ENCODE measurements at places on chromosomes 16 and 17.

- no peak for DNase-seq
These were observed 42.2 kb downstream of the TENT4B start for GRCh38 chr16:50195276-50195675.

DNA sequence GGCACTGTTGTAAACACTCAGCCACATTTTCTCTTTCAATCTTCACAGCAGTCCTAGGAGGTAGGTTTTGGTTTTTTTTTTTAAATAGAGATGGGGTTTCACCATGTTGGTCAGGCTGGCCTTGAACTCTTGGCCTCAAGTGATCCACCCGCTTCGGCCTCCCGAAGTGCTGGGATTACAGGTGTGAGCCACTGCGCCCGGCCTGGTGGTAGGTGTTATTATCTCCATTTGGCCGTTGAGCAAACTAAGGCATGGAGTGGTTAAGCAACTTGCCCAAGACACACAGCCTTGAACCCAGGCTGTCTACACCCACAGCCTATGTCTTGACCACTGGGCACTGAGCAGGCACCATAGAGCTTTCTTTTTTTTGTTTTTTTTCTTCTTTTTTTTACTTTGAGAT, 8.6 kb downstream of the SGCA start:
- no peak for DNase-seq

DNA sequence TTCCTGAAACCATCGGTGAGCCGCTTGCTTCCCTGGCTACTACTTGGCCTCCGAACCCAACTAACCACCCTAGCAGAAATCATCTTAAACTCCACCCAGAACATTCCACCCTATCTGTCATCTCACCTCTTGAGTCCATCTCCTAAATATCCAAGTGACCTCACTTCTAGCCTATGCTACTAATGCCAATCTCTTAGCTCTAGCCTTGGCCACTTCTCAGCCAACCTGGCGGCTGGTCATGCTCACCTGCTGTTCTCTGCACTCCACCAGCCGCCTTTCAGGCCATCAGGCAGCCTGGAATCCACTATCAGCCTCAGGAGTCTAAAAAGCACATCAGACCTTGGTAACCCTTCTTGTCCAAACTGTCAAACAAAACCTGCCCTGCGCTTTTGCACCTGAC, 11.9 kb upstream of the CYTH1 start:
- DNase-seq, result no peak

GRCh38 chr17:40417258-40417608, 463 bp downstream of the TOP2A start:
- DNase-seq, result peak; percentile 29

DNA sequence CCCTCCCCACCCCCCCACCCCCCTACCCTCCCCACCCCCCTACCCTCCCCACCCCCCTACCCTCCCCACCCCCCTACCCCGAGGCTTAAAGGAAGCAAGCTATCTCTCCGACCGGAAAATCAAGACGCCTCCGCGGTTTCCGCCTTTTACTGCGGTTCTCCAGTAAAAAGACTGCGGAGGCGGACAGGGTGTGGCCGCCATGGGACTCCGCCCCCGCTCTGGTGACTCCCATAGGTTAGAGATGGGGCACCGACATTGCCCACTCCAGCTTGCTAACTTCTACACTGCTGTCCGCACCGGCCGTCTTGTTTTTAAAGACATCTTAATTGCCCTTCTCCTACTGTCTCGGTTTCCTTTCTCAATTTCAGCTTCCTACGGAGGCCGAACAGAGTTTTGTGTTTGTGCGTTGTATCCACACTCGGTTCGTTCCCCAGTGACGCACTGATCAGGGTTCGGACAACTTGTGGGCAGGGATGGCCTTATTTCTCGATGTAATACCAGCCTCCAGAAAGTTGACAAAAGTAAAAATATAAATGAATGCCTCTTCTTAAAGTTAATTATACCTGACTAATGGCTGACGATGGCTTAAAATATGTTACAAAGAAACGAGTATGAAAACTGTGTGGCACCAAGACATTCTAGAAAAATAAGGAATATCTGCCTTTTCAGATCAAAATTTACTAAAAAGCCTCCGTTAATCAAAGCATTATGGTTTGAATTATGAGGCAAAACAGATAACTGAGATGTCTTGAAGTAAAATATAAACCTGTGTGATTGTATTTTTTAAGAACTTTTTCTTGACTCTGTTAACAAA, 1.1 kb upstream of the ZNF200 start:
- no peak for DNase-seq

DNA sequence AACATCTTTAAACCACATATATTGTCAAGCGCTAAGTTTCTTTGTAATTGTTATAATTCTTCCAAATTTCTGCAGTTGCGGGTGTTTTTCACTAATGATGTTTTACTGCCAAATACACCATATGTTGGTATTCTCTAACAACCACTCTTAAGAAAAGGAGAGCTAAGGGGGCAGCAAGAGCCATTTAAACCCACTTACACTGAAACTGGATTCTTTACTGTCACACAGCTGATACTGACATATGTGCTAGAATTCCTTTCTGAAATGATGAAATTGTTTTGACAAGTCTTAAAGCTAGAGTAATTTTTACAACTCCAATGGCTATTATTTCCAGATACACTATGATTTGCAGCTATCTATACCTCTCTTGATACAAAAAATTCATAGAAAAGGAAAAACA, 483.1 kb downstream of the CDH11 start:
- DNase-seq, result no peak

GRCh38 chr17:49572806-49573420, 2.8 kb upstream of the NXPH3 start:
- no peak for DNase-seq

GRCh38 chr17:16243385-16243784, 26.4 kb downstream of the PIGL start:
- DNase-seq, result no peak

- DNase-seq, result no peak
These were observed 179.9 kb downstream of the CCDC182 start for GRCh38 chr17:57565176-57565575.

- DNase-seq, result no peak
These were observed 681.0 kb upstream of the KIF2B start for GRCh38 chr17:53141731-53142130.

- peak; percentile 39 for DNase-seq
These were observed 537 bp downstream of the CNOT1 start for GRCh38 chr16:58628845-58629732.

DNA sequence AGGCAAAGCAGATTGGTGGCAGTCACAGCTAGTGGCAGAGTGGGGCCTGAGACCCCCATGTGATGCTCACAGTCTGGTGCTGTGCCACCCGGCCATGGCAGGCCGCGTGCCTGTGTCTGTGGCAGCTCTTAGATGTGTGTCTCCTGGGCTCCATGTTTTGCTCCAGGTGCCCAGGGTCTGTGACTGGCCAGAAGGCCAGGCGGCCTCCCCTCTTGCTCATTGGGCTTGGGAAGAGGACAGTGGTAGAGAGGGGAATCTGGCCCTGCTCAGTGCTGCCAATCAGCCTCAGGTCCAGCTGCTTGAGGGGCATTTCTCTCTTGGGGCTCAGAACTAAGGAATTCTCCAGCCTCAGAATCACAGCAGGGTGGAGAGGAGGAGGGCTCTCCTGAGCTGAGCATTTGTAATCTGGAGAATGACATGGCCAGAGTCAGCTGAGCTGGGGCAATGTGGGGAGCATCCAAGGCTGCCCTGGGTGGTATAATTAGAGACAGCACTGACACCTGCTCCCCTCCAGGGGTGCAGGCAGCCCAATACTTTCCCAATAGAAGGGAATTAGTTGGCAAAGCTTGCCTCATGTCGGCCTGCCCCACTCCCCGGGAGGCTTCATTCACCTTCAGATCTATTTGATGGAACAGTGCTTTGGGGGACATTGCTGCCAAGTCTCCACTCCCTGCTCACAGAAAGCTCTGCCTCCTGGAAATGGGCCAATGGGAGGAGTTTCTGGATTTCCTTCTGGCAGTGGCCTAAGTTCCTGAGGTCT, 2.7 kb upstream of the LASP1NB start:
- no peak for DNase-seq

DNA sequence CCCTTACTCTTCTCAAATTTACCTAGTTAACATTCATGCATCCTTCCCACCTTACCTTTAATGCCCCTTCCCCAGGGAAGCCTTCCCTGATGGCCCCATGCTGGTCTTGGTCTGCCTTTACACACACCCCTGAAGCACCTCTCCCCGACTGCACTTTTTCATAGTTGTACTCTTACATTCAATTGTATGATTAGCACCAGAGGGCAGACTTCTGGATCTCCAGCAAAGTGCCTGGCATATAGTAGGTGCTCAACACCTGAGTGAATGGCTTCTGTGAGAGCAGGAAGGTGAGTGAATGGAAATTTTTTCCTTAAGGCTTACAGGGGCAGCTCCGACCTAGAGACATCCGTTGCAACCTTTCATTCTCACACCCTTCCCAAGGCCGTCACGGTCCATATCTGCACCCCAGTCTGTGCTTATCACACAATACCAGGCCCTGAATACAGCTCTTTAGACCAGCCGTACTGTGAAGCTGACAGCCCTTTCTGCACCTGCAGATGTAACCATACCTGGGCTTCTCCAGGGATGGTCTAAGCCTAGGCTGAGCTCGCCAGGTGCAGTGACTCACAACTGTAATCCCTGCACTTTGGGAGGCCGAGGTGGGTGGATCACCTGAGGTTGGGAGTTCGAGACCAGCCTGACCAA, 4.4 kb downstream of the PGAP3 start:
- no peak for DNase-seq

- no peak for DNase-seq
These were observed 21.2 kb upstream of the MON1B start for GRCh38 chr16:77169650-77170236.

- peak; percentile 20 for DNase-seq
These were observed 732 bp downstream of the ULK2 start for GRCh38 chr17:19867079-19867328.

DNA sequence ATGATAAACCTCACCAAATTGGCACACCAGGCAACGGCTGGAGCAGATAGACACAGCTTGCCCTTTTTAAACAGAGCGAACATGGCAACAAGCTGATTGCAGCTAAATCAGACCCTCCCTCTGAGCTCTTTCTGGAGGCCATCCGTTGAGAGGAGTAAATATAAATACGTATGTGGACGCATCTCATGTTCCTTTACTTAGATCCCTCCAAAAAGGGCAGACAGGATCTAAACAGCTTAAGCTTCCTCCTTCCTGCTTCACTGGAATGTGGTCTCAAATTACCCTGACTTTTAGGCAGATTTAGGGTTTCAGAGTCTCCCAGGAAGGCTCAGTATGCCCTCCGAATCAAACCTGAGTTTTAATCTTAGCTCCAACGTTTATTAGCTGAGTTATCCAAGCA, 204.7 kb upstream of the GOT2 start:
- no peak for DNase-seq

DNA sequence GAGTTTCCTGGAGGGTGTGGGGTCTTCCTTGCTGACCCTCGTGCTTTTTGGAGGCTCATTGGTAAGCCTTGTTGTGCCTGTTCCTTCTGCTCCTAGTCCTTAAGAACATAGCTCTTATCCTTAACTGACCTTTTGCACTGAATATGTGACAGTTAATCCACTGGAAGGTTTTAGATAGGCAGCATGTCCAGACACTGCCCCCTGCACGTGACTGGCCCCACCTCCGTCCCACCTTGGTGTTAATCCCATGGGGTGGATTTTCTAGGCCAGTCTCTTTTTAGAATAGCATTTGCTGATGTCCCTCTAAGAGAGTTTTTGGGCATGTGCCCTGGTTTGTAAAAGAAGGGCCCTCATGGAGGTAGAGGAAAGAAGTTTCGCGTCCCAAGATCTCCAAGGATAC, 58.3 kb downstream of the RBFOX1 start:
- DNase-seq, result no peak

DNA sequence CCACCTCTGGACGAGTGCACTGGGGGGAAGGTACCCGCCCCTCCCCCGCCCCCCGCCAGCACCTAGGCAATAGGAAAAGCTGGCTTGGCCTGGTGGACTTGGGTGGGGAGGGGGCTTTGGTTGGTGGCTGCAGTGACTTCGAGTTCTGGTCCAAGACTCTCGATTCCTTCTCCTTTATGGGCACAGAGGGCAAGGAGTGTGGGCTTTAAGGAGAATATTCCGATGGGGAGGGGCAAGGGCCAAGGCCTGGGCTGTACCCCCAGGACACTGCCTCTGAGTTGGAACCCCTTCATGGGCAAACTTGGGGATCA, 409 bp downstream of the ACSF2 start:
- DNase-seq, result no peak

DNA sequence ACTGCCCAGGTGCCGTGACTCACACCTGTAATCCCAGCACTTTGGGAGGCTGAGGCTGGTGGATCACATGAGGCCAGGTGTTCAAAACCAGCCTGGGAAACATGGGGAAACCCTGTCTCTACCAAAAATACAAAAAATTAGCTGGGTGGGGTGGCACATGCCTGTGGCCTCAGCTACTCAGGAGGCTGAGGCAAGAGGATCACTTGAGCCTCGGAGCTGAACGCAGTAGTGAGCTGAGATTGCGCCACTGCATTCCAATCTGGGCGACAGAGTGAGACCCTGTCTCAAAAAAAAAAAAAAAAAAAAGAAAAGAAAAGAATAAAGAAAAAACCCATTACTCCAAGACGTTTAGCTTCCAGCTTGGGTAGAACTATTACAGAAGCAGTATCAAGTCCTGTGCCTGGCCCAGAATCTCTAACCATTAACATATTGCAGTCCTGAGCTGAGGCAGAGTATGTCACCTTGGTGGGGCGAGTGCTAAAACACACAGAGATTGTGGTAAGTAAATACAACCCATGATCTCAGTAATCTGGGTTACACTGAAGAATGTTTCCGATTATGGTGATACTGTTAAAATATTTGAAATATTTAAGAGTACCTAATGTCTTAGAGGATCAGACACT, 23.2 kb upstream of the CFAP20 start:
- DNase-seq, result no peak

DNA sequence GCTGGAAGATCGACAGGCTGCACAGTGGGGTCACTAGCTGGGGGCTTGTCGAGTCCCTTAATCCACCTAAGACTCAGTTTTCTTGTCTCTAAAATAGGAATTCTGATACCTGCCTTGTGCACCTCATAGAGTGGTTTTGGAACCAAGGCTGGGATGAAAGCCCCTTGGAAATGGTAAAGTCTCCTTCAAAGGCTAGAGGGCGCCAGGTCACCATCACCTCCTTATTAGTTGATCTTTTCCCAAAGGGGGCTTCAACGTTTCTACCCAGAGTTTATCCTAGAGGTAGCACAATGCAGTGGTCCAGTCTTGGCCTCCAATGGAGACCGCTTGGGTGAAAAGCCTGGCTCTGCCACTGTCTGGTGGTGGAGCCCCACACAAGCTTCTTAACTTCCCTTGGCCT, 158.2 kb downstream of the AIPL1 start:
- DNase-seq, result no peak

GRCh38 chr17:18120461-18121017, 12.0 kb downstream of the MYO15A start:
- no peak for DNase-seq

- DNase-seq, result no peak
These were observed 221.2 kb downstream of the NTN1 start for GRCh38 chr17:9242497-9242881.

DNA sequence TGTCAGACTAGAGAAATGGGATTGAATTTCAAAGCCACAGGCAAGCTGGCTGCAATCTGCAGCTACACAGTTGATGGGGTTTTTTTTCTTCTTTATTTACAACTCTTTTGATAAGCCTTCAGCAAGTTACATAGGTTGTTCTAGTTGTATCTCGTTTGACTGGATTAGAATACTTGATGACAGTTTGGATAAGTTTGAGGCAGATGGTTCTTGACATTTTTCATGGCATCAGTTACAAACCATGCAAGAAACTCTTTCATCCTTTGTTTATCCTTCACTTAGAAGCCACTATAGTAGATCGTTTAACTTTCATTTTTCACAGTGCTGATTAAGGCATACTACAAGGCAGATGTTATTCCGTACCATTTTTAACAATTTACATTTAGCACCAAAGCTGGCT, 238.9 kb downstream of the TOX3 start:
- no peak for DNase-seq
